ENCODE measurements at places on chromosomes 3 and 15.

GRCh38 chr3:181880331-181880730 is 168.6 kb downstream of the SOX2 start:
- no peak for DNase-seq

DNA sequence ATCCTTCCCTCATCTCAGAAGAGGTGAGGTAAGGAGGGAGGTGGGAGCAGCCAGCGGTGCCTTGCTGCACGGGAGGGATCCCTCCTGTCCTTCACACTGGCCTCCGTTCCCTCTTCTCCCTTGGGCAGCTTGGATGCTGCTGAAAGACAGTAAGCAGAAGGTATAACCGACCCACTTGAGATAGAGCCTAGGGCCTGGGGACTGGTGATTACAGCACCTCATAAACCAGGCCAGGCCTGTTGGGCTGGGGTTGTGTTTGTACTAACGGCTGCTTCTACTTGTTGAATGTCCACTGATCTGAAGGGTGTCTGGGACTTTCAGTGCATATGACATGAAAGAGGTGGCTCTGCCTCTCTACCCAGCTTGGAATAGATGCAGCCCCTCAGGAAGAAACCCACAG is 25.0 kb downstream of the SEMA6D start:
- DNase-seq: no peak

- DNase-seq: no peak
Measured at GRCh38 chr3:121641127-121641526, 19.6 kb downstream of the HCLS1 start.

DNA sequence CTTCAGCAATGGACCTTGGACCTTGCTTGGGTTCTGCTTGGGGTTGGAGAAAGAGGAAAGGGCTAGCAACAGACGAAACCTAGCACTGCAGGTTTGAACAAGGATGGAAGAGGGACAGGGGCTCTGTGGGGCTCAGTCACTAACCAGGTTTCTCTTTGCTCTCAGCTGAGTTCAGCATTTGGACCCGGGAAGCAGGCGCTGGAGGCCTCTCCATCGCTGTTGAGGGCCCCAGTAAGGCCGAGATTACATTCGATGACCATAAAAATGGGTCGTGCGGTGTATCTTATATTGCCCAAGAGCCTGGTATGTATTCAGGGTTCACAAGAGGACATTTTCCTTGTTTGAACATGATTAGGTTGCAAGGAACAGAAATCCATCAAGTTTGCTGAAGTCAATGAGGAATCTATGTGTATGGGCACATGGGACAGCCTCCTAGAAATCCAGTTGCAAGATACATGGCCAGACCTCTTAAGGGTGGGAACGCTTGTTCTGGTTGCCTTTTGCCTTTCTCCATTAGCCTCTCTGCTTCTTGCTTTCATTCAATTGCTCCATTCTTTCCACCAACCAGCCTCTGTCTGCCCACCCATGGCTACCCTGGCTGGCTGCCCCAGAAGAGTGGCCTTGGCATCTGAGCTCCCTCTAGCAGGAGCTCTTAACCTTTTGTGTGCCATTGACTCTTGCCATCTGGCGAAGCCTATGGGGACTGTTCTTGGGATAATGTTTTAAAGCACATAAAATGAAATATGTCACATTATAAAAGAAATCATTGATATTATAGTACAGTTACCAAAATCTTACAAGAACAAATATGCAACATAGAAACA is 55.9 kb downstream of the DNASE1L3 start:
- no peak for DNase-seq

- DNase-seq: no peak
Measured at GRCh38 chr3:36317915-36318314, 62.4 kb upstream of the STAC start.

GRCh38 chr3:32613183-32613582 is 42.5 kb upstream of the DYNC1LI1 start:
- DNase-seq: no peak

DNA sequence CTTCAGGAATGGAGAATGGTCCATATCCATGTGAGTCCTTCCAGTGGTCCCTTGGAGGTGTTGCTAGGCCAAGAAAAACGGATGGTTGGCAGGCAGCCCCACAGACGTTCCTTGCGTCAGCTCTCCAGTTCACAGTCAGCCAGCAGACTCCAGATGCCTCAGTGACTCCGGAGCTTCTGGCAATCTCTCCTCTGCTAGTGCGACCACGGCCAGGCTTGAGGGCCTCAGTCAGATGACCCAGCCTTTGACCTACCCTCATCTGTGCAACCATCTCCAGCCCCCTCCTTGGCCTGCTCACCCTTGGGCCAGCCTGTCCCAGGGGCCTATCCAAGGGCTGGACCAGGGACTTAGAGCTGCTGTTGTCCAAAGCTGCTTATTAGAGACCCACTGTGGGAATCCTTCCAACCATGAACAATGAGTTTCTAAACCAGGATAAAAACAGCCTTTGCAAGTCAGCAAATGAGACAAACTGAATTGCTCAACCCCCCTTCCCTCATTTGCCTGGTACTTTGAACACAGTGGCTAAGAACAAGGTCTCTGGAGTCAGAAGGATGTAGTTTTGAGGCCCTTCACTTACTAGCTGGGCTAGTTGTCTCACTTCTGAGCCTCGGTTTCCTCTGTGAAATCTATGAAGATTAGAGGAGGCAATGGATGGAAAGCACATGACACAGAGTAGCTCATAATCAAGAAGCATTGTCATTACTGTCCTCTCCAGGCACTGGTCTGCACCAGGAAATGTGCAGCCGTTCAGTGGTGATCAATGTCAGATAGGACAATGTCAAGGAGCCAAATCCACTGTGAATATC is 44.8 kb downstream of the ANP32A start:
- DNase-seq: no peak

GRCh38 chr15:87394676-87395075 is 861.9 kb downstream of the NTRK3 start:
- DNase-seq: no peak

- DNase-seq: no peak
Measured at GRCh38 chr3:32021748-32022147, 40.2 kb downstream of the ZNF860 start.

- DNase-seq: no peak
Measured at GRCh38 chr3:115186351-115187148, 39.5 kb upstream of the ZBTB20 start.
